ENCODE measurements at places on chromosomes 7 and 10.

DNA sequence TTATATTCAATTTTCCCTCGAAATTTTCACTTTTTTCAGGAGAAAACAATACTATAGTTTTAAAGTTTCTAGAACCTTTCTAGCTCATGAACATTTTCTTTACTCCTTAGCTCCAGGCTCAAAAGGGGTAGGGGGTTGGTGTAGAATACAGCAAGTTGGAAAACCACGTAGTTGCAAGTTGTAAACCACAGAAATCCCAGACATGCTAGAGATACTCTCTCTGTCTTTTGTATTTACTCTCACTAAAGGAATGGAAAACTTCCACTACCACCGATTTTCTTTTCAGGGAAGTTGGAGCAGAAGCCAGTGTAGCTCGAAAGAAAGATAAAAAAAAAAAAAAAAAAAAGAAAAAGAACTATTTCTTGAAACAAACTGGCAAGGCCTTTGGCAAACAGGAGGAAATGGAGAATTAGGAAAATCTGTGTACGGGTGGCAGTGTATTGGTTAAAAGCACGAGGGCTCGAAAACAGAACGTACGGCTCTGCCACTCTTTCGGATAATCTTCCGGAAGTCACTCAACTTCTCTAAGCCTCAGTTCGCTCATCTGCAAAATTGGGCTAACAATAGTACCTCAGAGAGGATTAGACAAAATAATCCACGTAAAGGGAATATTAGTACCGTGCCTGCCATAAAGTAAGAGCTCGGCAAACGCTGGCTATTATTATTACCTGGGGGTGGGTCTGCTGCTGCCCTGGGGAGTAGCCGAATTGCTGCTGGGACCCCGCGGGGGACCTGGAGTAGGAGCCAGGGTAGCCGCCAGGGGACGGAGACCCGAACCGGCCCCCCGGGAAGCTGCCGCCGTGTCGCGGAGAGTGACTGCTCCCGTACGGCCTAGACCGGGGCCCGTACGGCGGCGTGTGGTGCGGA lies 628 bp downstream of the MPLKIP start:
- DNase-seq: no peak

DNA sequence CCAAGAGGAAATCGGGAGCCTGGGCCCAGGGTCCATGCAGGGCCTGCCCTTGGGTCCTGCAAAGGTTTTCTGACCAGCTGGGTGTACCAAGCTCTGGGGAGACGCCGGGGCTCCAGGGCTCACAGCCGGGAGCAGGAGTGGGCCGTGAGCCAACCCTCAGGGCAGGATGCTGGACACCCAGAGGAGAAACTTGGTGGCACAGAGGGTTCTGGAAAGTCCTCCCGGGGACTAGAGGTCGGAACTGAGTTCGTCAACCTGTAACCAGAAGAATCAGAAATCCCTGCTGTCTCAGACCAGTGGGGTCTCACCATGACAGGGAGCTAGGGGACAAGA lies 29.2 kb upstream of the PPP2R2D start:
- no peak for DNase-seq

DNA sequence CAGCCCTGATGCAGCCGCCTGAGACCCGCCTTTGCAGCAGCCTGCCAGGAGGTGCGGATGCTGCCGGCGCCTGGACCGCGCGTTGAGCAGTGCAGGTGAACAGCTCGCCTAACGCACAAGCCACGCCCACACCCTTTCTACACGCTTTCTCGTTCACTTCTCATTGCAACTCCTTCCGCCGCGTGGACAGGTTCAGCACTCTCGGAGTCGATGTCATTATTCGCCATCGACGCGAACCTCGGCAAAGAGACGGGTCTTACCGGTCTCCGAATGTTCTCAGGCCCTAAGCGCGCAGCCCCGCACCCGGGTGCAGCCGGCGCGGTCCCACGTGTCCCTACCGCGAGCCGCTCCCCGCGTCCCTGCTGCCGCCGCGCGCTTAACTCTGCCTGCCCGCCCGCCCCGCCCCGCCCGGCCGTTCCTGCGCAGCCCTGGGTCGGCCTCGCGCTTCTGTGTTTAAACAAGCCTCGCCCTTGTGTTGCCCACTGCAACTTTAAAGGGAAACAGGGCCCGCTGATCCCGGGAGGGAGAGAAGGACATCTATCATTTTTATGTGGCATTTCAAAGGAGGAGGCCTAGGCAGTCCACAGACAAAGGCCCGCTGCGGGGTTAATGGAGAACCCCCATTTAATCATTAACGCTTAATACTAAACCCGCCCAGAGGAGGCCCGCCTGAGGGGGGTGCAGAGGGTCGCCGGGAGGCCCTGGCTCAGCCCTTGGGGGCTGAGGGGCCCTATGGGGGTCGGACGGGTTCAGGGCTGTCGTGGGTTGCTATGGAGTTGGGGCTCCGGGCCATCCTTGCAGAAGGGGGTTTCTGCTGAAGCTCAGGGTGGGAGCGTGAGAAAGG lies 128.5 kb downstream of the WDR11 start:
- no peak for DNase-seq

DNA sequence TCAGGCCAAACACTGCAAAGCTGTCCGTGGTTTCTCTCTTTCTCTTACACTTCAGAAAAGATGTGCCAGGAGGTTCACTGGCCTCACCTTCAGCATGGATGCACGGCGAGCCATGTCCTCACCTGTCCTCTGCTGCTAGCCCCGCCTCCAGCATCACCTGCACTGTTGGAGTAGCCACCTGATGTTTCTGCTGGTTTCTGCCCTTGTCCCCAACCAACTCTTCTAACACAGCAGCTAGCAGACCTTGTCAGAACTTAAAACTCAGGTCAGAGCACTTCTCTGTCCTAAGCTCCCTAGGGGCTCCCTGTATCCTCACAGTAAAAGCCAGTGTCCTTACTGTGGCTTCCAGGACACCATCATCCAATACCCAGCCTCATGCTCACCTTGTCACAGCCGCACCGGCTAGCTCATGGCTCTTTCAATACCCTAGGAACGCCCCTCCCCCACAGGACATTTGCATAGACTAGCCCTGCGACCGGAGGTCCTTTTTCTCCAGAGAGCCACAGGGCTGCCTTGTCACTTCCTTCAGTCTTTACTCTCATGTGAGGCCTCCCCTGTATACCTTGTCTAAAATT lies 15.2 kb downstream of the PALD1 start:
- no peak for DNase-seq

DNA sequence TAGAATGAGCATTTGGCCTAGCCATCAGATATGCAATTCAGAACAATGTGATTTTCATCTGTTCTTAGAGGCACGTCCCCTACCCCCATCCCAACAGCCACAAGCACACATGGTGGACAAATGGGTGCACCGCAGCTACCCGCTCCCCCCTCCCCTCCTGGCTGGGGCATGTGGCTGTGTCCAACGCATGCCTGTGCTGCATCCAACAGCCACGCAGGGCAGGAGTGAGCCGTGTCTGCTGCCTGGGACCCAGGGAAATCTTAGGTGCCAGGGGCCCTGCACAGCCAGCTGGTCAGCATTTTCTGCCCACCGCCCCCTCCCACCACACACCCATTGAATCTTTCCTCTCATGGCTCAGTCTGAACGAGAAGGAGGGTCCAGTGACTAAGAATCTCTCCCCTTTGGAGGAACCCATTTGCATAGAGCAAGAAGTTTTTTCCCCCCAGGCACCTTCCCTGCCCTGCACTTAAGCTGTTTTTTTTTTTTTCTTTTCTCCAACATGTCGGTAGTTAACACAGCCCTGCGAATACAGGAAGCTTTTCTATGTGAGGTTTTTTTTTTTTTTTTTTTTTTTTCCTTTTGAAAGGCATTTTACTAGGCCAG lies 138.9 kb downstream of the WDR11 start:
- DNase-seq: no peak

DNA sequence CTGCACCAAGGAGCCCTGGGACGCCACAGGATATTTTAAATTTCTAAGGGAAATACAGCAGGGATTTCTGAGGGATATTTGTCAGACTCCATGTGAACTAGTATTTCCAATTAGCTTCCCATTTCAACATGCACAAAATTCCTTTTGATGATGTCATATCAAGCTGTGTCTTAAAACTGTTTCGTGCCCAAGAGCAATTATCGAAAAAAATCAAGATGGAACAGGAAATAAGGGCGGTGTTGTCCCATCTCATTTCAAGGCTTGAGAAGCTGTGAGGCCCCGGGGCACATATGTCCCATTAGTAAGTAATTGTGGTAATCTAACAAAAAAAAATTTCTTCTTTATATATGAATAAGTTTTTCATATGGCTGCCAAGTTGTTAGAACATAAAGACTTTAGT lies 47.4 kb downstream of the PPP1R17 start:
- DNase-seq: no peak

DNA sequence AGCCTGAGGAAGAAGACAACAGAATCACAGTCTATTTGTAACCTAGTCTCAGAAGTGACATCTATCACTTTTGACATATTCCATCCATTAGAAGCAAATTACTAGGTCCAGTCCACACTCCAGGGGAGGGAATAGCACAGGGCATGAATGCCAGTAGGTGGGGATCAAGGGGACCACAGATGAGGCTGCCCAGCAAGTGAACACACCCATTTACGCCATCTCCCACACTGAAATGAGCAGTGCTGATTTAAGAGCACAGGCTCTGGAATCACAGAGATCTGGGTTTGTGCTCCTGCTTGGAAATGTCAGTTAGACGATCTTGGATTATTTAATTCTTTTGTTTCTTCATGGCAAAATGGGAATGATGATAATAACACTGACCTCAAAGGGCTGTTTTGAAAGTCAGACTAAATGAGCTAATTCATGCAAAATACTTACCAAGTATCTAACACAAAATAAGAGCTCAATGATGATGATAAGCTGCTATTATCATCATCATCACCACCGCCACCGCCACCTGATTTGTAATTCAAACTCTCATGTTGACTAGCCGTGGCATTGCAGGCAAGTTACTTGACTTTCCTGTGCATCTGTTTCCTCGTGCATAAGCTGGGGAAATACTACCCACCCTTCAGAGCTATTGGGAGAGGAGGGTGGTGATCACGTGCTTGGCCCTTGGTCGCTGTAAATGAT lies 138.9 kb upstream of the KLF14 start:
- no peak for DNase-seq

DNA sequence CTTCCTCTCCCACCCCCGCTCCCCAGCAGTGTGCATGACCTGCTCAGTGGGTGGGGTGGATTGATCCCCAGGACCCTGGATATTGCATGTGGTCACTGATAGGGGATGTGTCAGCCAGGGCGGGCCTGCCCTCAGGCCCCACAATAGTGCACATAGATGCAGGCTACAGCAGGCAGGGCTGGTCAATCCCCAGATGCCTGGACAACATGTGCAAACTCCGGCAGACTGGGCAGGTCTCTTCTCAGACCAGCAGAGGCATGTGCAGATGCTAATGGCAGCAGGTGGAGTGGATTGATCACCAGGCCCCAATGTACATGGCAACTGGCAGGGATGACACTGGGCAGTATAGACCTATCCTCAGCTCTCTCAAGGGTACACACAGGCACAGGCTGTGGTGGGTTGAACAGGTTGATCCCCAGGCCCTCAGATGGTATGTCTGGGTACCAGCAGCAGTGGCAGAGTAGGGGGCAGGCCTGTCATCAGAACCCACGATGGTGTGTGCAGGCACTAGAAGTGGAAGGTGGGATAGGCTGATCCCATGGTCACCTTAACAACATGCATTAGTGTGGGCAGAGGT lies 98.6 kb downstream of the LANCL2 start:
- no peak for DNase-seq

DNA sequence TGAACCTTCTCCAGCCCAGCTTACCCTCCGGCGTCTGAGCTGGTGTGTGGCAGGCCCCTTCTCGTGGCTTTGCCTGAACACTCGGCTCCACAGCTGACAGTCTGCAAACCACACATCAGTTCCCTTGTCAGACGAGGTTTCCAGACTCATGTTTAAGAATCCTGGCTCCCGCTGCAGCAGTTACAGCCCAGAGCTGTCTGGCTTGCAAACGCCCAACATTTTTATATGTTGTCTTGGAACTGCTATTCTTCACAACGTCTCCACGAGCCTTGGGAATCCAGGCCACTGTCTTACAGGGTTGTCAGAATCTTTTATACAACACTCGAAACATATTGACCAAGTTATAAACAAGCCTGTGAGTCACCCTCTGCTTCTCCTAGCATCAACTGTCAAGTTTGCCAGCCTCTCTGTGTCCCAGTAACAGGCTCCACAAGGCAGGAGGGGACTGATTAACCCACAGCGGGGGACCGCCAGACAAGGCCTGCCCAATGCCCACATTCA lies 68.1 kb downstream of the TNS3 start:
- DNase-seq: no peak

DNA sequence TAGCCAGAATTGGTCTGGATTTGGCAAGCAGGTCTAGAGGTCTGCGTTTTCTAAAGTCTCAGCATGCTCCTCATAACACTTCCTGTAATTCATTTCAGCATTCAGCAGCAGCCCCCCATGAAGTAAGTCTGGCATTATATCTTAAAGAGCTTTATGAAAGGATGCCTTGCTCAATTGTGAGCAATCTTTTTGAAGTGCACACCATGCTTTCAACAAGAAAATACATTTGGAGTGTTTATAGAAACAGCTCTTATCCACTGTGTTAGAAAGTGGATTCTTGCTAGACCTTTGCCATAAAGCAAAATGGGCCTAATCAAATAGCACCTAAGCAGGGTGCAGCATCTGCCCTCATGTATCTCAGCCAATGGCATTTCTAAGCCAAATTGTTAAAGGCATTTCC lies 378.0 kb upstream of the AKR1E2 start:
- no peak for DNase-seq

GRCh38 chr7:70131817-70132216 lies 533.5 kb downstream of the AUTS2 start:
- DNase-seq: no peak

GRCh38 chr7:3781607-3782006 lies 480.6 kb downstream of the SDK1 start:
- no peak for DNase-seq

DNA sequence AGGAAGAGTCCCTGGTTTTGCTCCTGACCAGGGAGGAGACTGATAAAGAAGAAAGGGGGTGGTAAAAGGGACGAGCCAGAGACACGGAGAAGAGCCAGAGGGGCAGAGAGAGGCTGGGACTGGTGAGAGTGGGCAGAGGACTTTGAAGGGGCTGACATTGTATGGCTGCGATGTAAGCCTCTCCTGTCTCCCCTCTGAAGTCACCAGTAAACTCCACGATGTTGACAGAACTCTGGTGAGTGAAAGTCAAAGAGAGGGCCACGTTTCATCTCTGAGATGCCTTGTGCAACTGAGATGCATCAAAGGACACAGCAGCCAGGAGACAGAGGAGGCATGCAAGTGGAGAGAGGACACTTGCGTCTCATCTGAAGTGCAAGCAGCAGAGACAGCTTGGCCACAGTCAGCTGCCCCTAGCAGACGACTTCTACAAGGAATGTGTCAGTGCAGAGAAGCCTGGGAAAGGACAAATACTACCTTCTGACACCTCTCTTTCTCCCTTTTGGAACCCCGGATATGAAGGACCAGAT lies 54.3 kb downstream of the SMKR1 start:
- DNase-seq: no peak

GRCh38 chr10:63713191-63714144 lies 192.3 kb downstream of the REEP3 start:
- DNase-seq: peak; percentile 66

DNA sequence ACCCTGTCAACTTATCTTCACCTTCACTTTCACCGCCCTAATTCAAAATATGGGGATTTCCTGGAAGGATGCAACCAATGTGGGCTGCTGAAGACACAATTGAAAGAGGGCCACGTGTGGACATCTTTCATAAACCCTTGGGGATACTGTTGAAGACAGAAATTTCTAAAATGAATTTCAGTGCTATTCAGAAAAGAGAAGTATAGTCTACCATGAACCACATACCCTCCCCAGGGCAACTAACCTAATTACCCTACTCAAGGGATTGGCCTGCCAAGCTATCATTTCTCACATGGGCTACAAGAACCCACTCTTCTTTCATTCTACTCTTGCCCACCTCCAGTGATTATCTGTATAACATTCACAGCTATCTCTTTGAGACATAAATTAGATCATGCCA lies 226.0 kb downstream of the PHTF2 start:
- DNase-seq: no peak

GRCh38 chr10:121880895-121881294 lies 46.9 kb downstream of the ATE1 start:
- DNase-seq: no peak

Measured in NCI-H2107 (cell line).